ENCODE measurements at places on chromosomes 7 and 10. TPM values are rescaled to one million over a fixed set of nuclear protein-coding genes. Genes with fewer than 3 reads are reported as not detected.

GRCh38 chr10:20714979-20715378 is 182.1 kb downstream of the NEBL start:
- no peak for DNase-seq

Gene CRTAC1
- total RNA-seq = 2.6 TPM

GRCh38 chr7:43849047-43849446 is 20.3 kb downstream of the MRPS24 start:
- DNase-seq = peak; percentile 49

DNA sequence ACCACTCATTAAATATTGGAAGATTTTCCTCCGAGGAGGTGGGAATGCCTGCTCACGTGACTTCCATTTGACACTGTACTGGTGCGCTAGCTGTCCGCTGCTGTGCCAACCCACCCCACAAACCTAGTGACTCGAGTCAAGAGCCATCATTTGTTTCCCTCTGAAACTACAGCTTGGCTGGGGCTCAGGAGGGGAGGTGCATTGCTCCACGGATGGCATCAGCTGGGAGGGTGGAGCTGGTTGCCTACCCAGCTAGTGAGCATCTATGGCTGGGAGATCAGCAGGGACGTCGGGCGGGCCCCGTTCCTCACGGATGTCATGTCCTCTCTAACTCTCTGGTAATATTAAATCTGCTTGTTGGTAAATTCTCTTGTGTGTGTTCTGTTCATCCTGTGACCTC is 9.5 kb upstream of the FOXL3 start:
- DNase-seq = no peak

Data from SK-MEL-5 (cell line).